GM04503 (cell line): ENCODE measurements at places on chromosomes 3 and 15.

DNA sequence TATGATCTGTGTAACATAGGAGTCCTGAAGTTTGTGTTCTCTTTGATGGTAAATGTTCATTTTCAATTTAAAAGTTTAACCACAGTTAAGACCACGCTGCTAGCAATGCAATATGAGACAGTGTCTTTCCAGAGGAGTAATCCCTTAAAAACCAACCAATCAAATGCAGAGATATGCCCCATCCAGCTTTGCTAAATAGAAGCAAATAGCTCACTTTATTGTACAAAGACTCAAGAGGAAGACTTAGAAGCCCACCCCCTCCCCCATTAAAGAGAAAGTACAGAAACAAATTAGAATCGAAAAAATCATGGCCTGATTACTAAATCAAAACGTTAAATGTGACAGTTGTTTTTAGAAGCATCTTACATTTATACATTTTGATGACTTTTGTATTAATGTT is 2.1 kb upstream of the ANP32A start:
- no peak for DNase-seq

- no peak for DNase-seq
Measured at GRCh38 chr3:187935623-187936156, 190.4 kb upstream of the BCL6 start.

DNA sequence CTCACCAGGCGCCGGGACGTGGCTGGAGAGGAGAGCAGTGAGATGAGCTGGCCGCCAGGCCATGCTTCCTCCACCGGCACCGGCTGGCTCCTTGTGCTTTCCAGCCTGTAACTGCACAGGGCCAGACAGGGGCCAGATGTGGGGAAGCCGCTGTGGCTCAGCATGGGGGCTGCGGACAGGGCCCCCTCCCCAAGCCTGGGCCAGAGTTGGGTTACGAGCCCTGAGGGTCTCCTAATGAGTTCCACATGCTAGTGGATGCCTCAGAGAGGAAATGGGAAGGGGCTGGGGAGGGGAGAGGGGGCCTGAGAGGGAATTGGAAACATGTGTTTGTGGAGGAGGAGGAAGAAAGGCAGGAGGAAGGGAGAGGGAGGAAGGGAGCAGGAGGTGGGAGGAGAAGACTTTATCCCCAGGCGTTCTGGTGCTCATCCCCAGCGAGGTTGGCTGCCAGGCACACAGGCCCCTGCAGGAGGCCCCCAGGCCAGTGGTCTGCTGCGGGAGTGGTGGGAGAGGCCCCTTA is 11.7 kb upstream of the DUSP7 start:
- no peak for DNase-seq

- DNase-seq: no peak
Measured at GRCh38 chr3:13452490-13453335, 27.4 kb upstream of the HDAC11 start.

GRCh38 chr3:129662191-129662608 is 55.7 kb upstream of the PLXND1 start:
- no peak for DNase-seq

DNA sequence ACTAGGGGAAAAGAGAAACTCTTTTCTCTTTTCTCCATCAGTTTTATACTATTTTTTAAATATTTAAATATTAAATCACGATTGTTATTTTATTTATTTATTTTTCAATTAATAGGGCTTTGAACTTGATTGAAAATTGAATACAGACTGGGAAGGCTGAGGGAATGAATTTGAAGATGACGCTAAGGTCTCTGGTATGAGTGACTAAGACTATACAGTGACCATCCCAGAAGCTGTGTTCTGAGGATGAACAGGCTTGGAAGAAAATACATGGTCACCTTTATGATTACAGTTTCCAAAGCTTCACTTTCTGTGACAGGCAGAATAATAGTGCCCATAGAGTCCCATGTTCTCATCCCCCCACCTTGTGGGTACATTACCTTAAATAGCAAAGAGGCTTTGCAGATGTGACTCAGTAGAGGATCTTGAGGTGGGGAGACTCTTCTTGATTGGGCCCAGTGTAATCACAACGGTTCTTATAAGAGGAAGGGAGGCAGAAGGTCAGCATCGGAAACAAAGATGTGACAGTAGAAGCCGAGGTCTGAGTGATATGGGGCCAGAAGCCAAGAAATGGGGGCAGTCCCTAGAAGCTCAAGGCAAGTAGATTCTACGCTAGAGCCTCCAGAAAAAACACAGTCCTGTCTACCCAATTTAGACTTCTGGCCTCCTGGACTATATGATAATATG is 51.0 kb upstream of the LPP start:
- DNase-seq: no peak

DNA sequence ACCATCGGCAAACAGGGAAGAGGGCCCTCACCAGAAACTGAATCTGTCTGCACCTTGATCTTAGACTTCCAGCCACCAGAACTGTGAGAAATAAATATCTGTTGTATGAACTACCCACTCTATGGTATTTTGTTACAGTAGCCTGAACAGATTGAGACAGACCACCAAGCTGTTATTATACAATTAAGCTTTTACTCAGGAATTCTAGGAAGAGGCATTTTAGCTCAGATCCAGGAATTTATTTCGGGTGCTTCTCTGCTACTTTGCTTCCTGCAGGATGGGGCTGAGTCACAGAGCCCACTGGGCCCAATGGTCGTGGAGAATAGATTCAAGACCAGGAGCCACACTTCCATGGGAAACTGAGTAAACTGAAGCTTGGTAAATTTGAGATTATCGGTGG is 145.5 kb upstream of the PFN2 start:
- DNase-seq: no peak

DNA sequence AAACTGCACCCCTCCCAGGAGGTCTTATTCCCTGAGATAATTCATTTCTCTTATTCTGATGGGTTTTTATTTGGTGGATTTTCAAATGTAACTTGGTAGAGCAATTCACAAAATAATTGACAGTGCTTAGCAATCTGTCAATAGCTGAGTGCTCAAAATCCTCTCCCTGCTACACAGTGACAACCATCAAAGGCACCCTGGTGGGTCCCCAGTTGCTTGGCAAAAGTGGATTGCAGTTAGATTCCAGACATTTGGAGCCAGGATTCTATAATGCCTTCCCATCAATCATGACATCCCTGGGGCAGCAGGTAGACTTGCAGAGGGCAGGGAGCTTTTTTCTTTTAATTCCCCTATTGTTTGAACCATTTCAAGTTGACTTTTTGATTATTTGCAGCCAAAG is 59.0 kb downstream of the FHIT start:
- DNase-seq: no peak

- DNase-seq: no peak
Measured at GRCh38 chr3:121748680-121749275, 763 bp downstream of the GOLGB1 start.

DNA sequence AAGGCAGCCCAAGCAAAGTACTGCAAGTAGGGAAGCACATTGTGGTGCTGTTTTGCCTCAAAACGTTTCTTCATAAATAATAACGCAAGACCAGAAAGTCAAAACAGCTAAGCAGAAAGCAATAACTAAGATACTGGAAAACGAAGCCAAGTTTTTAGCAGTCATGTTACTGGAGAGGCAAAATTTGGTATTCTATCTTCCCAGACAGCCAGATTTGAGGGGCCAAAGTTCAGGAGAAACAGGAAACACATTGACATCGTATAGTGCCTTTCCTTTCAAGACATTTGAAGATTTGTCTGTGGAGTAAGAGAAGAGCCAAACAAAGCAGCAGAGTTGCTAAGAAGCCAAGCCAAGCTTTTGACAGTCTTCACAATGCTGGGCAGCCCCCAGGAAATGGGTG is 843.6 kb upstream of the NECTIN3 start:
- DNase-seq: no peak

- no peak for DNase-seq
Measured at GRCh38 chr3:112651516-112651915, 10.6 kb upstream of the CCDC80 start.

GRCh38 chr3:49664300-49664699 is 9.9 kb upstream of the APEH start:
- no peak for DNase-seq

- DNase-seq: no peak
Measured at GRCh38 chr15:85379403-85380131, 836 bp upstream of the AKAP13 start.

DNA sequence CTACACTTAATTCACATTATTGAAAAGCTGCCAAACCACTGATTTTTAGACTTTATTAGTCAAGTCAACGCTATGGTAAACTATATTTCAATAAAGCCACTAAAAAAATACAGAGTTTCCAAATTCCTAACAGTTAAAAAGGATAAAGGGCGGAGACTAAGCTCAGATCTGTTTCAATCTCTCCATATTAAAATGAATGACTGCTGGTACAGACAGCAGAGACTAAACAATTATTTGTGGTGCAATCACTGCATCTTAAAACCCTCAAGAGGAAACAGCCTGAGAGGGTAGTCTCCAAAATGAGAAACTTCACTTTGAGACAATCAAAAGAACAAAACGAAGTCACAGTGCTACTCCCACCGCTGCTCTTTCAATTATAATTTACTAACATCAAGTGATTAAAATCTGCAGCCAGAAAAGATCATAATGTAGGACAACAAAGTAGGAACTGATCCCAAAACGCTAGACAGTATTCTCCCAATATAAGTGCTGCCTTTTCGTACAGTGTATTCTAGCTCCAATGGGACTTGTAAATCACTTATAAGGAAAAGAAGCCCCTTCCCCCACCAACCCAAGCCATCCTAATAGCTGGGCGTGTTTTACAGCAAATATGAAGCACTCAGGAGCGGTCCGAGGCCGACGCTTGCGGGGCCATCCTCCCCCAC is 1.2 kb downstream of the UBP1 start:
- no peak for DNase-seq

GRCh38 chr15:29252234-29252633 is 17.4 kb downstream of the NSMCE3 start:
- DNase-seq: no peak

- no peak for DNase-seq
Measured at GRCh38 chr3:149411583-149411982, 34.1 kb upstream of the TM4SF1 start.

DNA sequence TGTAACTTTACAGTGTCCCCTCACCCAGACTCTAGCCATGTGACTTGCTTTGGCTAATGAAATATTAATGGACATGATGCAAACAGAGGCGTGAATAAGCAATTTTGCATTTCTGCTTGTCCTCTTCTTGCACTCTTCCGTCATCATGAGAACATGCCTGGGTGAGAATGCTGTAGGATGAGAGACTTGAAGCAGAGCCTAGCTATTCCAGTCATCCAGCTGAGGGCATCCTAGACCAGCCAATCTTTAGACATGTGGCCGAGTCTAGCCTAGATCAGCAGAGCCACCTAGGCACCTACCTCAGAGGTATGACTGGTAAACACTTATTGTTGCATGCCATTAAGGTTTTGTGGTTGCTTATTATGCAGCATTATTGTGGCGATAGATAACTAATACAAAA is 450.5 kb upstream of the AZI2 start:
- DNase-seq: no peak

DNA sequence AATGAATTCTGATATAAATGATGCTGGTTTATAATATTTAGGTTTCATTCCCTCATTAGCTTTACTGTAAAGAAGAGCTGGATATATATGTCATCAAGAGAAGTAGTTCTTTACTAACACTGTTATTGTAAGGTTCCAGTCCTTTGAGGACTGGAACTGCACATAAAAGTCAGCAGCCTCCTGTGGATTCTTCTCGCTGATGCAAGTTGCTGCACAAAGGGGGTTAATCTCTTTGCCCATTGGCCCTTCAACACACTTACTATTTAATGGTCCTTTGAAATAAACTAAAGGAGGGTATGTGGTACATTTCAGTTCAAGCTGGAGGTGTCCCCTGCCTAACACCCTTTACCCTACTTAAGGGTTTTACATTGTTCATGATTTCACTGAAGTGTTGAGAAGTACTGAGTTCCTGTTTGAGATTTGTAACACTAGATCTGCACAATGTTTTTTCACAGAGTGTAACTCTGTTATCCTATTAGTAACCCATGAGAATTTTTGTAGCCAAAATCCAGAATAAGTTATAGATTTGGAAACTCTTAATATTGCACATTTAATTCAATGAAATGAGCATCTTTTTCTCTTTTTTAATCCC is 43.9 kb downstream of the NR2C2 start:
- DNase-seq: no peak

DNA sequence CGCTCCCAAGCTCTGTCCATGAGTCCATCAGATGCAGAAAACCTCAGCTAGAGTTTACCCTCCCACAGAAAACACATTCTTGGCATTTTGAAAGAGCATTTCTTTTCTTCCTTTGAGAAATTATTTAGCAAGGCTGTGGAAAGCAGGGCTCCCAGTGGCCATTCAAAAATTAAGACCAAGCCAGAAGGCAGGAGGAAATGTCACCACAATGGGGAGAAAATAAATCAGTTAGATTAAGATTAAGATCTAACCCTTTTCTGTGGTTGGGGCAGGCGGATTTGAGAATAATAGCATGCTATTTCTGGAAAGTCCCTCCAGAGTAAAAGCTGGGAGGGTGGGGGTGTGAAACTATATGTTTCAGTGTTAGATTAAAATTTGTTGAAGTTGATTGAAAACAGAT is 20.2 kb downstream of the LRIG1 start:
- no peak for DNase-seq

- no peak for DNase-seq
Measured at GRCh38 chr3:150472421-150472820, 64.3 kb downstream of the TSC22D2 start.

- DNase-seq: peak; percentile 60
Measured at GRCh38 chr3:64685800-64686445, 1.9 kb downstream of the ADAMTS9 start.

- DNase-seq: peak; percentile 96
Measured at GRCh38 chr15:70799667-70800450, 36.5 kb upstream of the UACA start.

DNA sequence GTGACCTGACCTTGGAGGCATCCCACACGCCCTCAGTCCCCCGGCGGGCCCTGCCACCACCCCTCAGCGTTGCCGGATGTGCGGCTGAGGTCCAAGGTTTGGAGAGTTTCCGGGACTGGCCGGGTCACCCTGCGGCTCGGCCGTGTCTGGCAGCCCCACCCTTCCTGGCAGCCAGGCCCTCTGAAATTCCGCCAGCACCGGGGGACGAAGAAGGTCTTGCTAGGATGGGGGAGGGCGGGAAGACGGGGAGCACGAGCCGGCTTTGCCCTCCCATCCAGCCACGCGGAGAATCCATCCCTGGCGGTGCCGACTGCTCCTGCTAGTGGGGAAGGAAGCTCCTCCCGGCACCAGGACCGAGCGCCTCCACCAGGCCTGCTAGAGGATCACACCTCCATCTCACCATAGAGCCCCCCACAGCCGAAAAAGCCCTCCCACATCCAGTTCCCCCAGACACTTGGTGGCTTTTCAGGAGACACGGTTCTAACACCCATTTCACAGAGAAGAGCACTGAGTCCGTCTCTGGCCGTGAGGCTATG is 81.5 kb downstream of the CPN2 start:
- no peak for DNase-seq

GRCh38 chr15:92383519-92384324 is 10.0 kb upstream of the ST8SIA2 start:
- DNase-seq: no peak
